ENCODE measurements at places on chromosomes 2 and 18.

- DNase-seq = no peak
Observed at GRCh38 chr2:228369400-228370031, 188.0 kb upstream of the SPHKAP start.

GRCh38 chr2:47223980-47224379 is 68.9 kb upstream of the STPG4 start:
- no peak for DNase-seq

- DNase-seq = no peak
Observed at GRCh38 chr18:56787390-56787789, 136.2 kb downstream of the WDR7 start.

DNA sequence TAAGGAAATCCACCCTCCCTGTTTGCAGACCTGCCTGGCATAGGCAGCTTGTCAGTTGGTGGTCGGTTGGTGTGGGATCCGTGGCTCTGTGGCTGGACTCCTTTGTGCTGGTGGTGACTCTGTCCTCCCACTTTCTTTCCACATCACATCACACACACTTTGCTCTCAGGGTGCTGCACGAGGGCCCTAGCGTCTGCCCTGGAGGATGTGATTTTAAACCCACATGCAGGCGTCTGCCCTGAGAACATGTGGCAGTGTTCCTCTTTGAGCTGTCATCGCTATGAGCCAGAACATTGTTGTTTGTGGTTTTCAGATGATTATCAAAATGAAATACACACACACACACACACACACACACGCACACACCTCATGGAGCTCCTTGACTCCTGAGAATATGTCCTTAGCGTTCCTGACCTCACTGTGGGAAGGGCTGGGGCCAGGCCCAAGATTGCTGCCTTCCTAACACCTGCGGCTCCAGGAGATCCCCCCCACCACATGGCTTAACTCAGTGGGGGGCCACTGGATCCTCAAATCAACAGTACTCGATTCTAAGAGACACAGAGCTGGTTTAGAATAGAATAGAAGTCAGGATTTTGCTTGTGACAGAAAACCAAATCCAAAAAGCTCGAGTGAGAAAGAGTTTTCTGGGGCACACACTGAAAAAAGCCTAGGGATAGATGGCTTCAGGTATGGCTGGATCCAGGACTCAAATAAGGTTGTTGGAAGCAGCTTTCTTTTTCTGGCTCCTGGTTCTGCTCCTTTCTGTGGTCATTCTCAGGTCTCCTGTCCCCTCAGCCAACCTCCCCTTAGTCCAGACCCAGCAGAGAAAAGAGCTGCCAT is 54.8 kb downstream of the RTP5 start:
- no peak for DNase-seq

DNA sequence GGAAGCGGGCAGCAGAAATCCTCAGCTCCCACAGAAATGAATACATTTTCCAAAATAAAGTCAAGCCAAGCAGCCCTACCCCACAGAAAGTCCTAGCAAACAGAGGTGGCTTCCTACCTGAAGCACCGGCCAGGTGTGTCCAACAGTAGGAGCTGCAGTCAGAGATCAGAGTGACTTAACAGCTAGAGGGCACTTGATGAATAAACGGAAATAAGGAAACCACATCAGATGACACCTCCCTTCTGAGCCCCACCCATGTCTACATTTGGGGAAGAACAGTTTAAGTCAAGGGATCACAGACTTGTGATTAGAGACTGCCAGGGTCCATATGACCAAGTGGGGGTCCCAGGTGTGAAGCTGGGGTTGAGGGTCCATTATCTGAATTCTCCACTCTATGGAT is at the start of gene CXCR1:
CXCR1 (minus strand) TSS at position 172 of the 400 bp plus-strand sequence. CDS start 1,751 bp downstream, outside the sequence.
- DNase-seq = peak; percentile 14

GRCh38 chr18:45014047-45014501 is 333.4 kb downstream of the SETBP1 start:
- no peak for DNase-seq

- no peak for DNase-seq
Observed at GRCh38 chr2:23069923-23070322, 315.1 kb upstream of the KLHL29 start.

- no peak for DNase-seq
Observed at GRCh38 chr2:55047677-55048299, 2.5 kb downstream of the RTN4 start.

DNA sequence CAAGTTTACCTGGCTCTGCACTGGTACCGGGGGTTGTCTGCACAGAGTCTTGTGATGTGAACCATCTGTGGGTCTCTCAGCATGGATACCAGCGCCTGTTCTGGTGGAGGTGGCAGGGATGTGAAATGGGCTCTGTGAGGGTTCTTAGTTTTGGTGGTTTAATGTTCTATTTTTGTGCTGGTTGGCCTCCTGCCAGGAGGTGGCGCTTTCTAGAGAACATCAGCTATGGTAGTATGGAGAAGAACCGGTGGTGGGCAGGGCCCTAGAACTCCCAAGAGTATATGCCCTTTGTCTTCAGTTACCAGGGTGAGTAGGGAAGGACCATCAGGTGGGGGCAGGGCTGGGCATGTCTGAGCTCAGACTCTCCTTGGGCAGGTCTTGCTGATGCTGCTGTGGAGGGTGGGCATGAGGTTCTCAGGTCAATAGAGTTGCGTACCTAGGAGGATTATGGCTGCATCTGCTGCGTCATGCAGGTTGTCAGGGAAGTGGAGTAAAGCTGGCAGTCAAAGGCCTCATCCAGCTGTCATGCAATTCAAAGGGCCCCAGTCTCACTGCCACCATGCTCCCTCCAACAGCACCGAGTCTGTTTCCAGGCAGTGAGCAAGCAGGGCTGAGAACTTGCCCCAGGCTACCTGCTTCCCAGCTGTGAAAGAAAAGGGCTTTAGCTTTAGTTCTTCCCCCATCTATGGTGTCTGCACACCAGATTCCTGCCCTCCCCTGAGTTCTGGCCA is 278.0 kb downstream of the METTL4 start:
- no peak for DNase-seq

GRCh38 chr2:234374736-234375135 is 122.1 kb downstream of the ARL4C start:
- no peak for DNase-seq

GRCh38 chr18:28114472-28114871 is 62.5 kb downstream of the CDH2 start:
- DNase-seq = no peak
